ENCODE measurements at places on chromosomes 5 and 9. TPM values are rescaled to one million over a fixed set of nuclear protein-coding genes. Genes with fewer than 3 reads are reported as not detected.

- no peak for DNase-seq
These were observed 19.0 kb upstream of the TCOF1 start for GRCh38 chr5:150338546-150338945.

GRCh38 chr5:119028575-119028974, 40.2 kb upstream of the DTWD2 start:
- no peak for DNase-seq

DNA sequence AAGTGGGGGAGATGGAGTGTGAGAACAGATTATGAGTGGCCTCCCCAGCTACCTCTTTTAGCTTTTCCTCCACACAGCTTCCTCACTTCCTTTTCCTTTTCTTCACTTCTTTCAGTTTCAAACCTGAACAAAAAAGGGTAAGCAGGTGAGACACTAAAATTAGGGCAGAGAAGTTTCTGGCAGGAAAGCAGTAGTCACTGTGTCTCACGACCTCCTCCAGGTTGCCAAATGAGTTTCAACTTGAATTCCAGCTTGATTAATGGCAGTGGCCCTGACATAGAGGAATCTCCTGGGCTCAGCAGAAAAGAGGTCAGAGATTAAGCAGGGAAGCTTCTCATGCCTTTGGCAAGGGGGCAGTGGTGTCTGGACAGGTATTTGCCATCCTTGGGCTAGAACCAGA, 63.7 kb upstream of the SPINK5 start:
- DNase-seq = no peak

- DNase-seq = no peak
These were observed 52.8 kb downstream of the TTC1 start for GRCh38 chr5:160061770-160062169.

DNA sequence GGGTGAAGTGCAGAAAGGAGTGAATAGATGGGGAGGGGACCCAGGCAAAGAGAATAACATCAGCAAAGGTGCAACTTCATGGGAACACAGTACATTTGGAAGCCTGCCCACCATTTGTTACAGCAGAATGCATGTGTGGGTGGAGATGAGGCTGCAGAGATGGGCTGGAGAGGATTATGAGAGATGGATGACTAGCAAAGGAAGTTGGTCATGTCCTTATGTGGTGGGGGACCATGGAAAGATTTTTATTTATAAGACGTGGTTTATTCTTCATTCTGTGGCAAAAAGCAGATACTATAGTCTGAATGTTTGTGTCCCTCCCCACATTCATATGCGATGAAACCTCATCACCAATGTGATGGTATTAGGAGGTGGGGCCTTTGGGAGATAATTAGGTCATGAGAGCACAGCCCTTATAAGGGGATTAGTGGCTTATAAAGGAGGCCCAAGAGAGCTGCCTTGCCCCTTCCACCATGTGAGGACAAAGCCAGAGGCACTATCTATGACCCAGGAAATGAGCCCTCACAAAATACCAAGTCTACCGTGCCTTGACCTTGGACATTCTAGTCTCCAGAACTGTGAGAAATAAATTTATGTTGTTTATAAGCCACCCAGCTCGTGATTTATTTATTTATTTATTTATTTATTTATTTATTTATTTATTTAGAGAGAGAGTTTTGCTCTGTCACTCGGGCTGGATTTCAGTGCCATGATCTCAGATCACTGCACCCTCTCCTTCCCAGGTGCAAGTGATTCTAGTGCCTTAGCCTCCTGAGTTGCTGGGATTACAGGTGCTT, 483.7 kb downstream of the RAB3C start:
- no peak for DNase-seq

DNA sequence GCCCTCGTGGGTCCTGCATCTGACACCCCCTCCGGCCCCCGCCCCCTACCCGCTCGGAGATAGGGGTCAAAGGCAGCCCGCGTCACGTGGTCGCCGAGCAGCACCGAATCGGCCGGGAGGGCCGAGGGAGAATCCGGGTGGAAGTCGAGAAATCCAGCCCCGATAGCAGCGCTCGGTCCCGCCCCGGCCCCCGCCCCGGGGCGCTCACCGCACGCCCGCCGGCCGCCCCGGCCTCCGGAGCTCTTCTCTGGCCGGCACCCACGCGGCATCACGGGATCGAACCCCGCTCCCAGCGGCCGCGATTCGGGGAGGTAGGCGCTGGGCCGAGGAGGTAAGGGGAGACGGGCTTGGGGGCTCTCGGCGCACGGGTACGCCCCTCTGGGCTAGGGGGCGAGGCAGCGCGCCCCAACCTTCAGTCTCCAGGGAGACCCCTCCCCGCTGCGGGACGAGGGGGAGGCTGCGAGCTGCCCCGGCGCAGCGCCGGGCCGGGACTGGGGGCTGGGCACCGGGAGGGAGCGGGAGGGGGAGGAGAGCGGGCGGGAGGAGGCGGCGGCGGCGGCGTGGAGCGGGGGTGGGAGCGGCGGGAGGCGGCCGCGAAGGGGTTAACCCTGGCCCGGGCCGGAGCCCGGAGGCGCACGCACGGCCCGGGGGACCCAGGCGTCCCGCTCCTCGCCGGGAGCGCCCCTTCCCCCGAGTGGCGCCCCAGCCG, 22.1 kb upstream of the NDST1 start:
- DNase-seq = peak; percentile 83

- DNase-seq = no peak
These were observed 23.7 kb upstream of the LOX start for GRCh38 chr5:122101636-122102285.

DNA sequence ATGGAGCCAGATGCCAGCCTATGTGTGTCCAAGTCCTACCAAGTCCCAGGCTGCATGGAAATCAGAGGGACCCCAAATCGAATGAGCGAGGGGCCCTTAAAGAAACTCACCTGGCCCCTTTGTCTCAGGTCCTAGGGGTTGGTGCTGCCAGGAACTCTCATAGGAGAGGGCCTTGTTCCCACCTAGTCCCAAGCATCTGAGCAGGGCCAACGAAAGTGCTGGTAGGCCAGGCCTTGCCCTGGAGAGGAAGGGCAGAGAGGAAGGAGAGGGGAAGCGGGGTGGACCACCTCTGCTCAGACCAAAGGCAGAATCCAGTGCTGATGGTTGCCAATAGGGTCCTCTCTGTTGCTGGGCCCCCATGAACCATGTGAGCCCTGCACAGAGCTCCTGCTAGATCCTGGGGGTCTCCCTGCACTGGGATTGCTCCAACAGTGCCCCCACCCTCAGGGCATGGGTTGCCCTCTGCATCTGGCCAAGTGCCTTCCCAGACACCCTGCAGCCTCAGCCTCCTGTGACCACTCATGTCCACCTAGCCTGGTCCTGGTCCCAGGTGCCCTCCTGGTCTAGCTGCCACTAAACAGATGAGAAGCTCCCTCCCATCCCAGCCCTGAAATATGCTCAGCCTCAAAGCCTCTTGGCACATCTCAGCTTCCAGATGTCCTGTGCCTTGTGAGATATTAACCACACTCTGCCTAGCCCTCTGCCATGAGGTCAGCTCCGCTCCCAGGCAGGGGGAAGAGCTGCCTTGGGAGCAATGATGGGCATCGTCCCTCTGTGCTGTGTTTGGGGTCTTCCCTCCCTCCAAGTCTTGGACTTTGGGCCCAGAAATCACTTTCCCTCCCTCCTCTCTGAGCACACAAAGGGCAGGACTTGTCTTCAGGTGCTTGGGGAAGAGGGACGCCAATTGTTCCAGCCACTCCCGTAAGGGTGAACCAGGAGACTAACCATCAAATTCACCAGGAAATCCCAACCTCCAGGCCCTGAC, 109.6 kb downstream of the ADAMTS2 start:
- no peak for DNase-seq

- DNase-seq = no peak
These were observed 96.5 kb downstream of the SMIM23 start for GRCh38 chr5:171882118-171882517.

GRCh38 chr5:150436141-150436680, 13.3 kb downstream of the RPS14 start:
- DNase-seq = peak; percentile 91

DNA sequence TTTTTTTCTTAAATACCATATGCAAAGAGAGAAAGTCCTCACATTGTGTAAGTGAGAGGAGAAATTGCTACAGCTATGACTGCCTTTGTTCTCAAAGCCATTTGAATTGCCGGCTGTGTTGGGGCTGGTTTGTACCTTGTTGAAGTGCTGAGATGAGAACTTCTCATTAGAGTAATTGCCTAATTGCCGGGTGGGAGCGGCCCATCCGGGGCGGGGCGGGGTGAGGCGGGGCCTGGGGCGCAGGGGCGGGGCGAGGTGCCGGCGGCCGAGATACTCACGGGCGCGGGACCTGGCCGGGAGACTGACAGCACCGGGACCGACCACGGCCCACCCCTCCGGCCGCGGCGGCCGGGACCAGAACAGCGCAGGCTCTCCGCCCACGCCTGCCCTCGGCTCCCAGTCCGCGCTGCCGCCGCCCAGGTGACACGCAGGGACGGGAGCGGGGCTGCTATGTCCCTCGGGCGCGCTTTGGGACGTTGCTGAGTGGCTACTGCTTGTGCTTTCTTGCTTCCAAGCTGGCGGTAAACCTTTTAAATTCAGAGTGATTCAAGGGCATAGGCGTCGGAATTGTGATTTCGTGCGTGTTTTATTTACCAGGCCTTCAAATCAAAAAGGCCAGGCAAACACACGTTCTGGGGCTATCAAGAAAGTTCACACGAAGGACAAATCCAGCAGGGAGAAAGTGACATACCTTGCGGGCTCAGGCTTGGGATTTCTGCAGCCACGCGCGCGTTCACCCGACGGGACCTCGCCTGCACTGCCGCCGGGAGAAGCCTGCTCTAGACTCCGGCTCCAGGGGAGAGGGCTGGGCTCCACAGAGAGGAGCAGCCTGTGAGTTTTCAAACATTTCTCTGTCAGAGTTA, 269.1 kb downstream of the FANCC start:
- DNase-seq = peak; percentile 65

- DNase-seq = no peak
These were observed 684.7 kb upstream of the NUDT12 start for GRCh38 chr5:104247260-104247659.

- no peak for DNase-seq
These were observed 45.4 kb downstream of the TAF11L14 start for GRCh38 chr5:17679597-17680203.

DNA sequence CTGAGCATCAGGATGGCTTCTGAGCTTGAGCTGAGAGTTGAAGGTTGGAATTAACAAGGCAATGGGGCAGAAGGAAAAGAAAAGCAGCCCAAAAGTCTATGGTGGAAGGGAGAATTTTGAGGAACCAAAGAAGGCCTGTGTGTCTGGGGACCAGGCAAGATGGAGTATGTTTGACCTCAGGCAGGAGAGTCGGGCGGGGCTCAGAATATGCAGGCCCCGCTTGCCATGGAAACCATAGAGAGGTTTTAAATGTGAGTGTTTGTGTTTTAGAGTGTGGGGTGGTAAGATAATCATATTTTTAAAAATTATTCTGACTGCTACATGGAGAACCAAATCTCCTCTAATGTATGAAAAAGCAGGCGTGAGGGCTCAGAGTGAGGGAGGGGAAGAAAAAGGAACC, 174.0 kb upstream of the PPP2R2B start:
- DNase-seq = no peak

- peak; percentile 32 for DNase-seq
These were observed 1.4 kb downstream of the GLIS3 start for GRCh38 chr9:4298255-4299004.

DNA sequence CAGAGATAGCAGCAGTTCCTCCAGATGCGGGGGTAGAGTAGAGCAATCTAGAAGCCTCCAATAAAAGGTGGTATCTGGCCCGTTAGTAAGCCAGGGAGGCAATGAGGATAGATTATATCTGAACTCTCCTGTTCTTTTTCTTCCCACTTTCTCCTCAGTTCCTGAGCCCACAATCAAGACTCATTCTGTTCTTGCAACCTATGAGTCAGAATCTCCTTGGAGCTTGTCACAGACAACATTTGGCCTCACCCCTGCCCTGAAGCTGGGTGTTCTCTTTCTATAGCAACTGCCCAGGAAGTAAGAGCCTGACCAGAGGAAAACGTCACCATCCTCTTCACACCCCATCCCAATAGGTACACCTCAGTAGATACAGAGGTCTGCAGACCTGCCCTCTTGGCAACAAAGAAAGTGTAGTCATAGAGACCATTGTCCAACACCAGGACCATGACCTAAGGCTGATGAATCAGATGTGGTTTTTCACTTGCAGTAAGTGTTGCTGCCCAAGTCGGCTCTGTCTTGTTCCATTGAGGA, 76.3 kb upstream of the PCA3 start:
- DNase-seq = no peak

DNA sequence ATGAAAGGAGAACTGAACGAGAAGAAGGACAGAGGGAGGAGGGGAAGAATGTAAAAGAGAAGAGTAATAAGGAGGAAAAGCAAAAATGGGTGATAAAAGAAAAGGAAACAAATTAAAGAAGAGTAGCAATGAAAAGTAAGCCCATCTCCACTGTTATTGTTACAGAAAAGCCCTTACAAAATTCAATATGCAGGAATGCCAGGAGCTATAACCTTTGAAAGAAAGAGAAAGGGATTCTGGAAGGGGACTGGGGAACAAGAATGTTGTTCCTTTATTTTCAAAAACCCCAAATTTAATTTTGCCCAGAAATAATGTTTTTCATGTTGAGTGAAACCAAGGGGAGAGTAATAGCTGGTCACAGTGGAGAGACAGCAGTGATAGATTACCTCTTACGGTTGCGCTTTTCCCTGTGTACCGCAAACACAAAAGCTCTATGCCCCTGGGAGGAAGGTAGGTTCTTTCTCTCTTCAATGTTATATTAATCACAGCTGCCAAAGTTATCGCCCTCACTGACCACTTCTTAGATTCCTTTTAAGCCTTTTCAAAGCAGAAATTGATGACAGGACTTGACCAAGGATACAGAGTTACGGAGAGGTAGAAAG, 86.7 kb downstream of the BRINP1 start:
- no peak for DNase-seq

DNA sequence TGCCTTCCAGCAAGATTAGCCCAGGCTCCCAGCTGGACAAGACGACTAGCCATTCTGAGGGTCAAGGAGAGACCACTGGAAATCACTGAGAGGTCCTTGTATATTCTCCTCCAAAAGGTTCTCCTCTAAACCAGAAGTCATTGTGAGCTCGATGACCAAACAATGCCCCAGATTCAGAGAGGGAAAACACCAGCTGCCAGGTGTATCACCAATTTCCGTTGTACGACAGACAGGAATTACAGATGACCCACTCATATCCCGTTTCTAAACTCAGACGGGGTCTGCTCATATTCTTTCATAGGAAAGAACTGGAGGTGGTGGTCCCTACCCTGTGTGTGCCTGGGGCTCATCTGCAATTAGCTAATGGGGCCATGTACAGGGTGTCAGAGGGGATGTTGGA, 14.2 kb downstream of the FAXDC2 start:
- DNase-seq = no peak

- no peak for DNase-seq
These were observed 28.5 kb downstream of the GOLGA2 start for GRCh38 chr9:128247226-128247803.

- no peak for DNase-seq
These were observed 275.5 kb upstream of the TMEM161B start for GRCh38 chr5:88544136-88544645.

DNA sequence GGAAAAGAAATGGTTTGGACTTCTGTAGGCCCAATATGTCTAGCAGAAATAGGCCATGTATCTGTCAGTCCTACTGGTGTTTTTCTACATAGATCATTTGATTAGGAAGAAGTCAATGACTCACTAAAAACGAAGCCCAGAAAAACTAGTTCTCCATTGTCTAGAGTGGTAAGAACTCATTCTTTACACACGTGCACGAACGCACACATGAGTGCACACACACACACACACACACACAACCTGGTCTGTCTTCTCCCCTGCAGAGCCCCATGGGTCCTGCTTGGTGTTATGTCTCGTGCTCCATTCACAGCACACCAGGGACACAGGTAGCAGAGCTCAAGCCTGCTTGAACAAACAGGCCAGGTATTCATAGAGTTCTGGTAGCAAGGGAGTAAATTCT, 14.9 kb upstream of the FCN1 start:
- DNase-seq = no peak

PCDHA4 gene
- 29.7 TPM for total RNA-seq

LPAR1 gene
- 0.56 TPM for total RNA-seq

DMRTA1 gene
- total RNA-seq = 30.1 TPM

SLC28A3 gene
- not detected for total RNA-seq

Measured in glutamatergic neuron (in vitro differentiated cells).